ENCODE measurements at places on chromosomes 6 and 20. TPM values are rescaled to one million over a fixed set of nuclear protein-coding genes. Genes with fewer than 3 reads are reported as not detected.
A peak's percentile ranks its signal among the peaks of the same experiment; 100 is the strongest.

DNA sequence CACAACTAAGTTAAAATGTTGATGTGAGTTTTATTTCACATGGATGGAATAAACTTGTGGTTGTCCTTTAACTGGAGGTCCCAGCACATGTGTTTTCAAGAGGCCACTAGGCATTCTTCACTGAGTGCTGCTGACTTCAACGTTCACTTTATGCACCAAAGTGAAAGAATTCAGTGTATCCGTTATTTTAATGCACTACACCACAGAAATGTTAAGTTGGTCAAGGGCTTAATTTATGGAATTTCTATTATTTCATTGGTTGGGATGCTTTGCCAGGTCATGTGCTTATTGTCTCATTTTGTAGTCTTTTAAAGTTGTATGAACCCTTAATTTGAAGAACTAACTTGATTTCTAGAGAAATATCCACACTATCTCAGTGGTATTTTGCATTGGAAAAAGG, 106.4 kb downstream of the PPP1R14C start:
- no peak for DNase-seq

- DNase-seq, result no peak
Observed at GRCh38 chr6:82437701-82438100, 74.1 kb downstream of the TPBG start.

DNA sequence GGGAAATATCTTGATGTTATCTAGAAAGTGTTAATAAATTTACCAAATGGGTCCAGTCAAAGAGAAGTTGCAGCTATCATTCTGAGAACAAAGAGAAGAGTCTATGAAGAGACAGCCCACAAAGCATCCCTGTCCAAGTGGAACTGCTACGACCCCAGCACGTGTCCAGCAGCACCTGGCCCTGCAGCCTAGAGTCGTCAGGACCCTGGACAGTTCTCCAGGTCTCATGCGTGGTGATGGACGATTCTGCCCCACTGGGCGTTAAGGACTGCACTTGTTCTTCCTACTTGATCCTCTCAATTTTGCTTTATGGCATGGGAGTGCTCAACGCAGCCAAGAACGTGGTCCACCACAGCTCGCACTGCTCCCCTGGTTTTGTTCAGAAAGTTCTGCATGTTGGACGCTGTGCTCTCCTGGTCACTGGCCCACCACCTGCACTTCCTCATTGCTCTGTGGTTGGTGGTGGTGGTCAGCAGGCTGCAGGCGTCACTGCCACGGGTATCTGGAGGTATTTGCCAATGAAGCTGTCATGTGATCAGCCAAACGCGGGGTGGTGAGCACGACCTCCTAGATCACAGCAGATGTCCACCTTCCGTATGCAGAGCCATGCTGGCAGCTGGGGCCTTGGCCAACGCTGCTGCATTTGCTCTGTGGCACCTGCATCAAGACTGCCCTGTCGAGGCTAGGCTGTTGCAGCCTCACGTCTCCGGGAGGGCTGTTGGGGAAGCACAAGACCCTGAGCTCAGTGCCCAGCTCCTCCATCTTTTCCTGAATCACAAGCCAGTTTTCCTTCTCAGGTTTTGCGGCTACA, 356.4 kb downstream of the CDH4 start:
- DNase-seq, result peak; percentile 39

DNA sequence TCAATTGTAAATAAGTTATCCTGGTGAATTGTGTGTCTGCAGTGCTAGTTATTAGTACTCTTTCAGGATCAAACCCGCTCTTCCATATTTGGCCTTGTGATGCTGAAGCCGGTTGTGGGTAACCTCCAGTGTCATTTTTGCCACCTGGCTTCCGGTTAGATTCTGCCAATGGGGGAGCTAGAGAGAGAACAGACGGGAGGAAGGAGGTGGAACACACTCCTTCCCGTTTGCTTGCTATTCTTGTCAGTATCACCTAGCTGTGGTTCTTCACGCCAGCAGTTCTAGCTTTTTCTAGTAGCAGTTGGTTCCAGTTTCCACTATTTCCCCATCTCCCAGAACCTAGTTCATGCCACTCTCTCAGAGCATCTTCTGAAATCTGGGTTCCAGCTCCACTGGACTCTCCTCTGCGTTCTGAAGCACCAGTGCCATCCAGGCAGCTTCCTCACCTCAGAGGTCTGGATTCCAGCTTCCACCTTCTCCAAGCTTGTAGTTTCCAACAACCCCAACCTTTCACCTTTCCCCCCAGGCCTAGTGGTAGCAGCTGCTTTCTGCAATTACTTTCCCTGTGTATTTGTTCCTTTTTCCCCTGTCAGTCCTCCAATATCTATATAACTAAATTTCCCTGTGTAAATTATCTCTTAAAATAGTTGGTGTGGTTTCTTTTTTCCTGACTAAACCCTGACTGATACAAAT, 46.9 kb upstream of the LOC128125822 start:
- DNase-seq, result no peak

DNA sequence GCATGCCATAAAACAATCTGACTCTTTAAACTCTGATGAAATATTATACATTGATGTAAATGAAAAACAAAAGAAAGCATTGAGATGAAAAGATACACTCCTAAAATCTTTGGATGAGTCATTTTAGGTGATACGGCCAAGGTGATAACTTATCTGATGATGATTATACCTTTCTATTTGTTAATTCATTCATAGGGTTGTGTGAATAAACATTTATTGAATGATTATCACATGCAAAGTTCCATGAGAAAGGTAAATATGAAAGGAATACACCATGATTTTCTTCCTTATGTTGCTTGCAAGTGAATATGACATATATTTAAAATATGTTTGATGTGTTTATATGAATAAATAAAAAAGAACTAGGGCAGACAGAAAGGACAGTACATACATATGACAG, 15.4 kb upstream of the HIVEP1 start:
- no peak for DNase-seq

GRCh38 chr20:32638848-32639247, 34.9 kb downstream of the C20orf203 start:
- no peak for DNase-seq

GRCh38 chr6:148851683-148852556, 105.1 kb downstream of the UST start:
- no peak for DNase-seq

DNA sequence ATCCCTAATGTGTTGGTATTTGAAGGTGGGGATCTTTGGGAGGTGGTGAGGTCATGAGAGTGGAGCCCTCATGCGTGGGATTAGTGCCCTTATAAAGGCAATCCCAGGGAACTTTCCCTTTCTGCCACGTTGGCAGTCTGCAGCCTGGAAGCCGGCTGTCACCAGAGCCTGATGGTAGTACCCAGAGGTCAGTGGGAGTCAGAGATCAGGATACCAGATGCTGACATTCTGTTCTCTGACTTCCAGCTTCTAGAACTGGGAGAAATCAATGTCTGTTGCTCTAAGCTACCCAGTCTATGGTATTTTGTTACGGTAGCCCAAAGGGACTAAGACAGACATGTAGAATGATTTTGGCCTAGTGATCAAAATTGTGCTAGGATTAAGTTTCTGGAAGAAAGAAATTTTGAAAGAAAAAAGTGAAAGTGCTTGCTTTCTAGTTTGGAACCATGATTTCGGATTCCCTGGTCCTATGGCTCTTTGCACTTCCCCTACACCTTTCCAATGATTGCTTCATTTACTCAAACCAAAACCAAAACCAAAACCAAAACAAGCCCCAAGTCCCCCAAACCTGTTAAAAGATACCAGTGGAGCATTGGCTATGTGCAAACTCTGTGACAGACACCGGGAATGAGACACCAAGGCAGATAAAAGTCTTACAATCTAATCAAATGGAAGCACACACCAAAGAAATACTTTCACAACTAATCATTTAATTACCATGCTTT, 173.7 kb upstream of the ZNF217 start:
- DNase-seq, result no peak

DNA sequence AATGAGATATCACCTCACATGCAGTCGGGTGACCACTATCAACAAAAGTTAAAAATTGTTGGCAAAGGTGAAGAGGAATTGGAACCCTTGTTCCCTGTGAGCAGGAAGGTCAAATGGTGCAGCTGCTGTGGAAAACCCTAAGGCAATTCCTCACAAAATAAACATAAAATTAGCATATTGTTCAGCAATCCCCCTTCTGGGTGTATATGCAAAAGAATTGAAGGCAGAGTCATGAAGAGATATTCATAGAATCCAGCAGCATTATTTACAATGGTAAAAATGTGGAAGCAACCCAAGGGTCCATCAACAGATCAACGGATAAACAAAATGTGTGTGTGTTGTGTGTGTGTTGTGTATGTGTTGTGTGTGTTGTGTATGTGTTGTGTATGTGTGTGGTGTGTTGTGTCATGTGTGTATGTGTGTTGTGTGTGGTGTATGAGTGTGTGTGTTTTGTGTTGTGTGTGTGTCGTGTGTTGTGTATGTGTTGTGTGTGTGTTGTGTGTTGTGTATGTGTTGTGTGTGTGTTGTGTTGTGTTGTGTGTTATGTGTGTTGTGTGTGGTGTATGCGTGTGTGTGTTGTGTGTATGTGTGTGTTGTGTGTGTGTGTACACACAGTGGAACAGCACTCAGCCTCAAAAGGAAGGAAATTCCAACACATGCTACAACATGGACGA, 245.1 kb downstream of the ERMARD start:
- DNase-seq, result no peak

DNA sequence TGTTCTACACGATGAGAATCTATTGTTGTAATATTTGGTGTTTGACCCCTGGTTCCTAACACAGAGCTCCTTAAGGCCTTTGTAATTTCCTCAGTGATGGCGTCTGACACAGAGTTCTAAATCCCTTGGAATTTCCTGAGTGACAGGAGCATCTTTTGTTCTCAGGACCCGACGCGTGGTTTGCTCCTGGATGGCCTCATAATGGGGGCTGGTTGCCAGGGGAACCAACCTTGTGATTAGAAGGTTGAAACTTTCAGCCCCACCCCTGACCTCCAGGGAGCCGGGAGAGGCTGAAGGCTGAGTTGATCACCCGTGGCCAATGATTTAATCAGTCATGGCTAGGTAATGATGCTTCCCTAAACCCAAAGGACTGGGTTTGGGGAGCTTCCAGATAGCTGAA, 20.5 kb upstream of the ZNF133 start:
- no peak for DNase-seq

- DNase-seq, result no peak
Observed at GRCh38 chr20:41135187-41135887, 2.0 kb upstream of the PLCG1 start.

GRCh38 chr6:141203902-141204575, 928.7 kb upstream of the GJE1 start:
- DNase-seq, result no peak

DNA sequence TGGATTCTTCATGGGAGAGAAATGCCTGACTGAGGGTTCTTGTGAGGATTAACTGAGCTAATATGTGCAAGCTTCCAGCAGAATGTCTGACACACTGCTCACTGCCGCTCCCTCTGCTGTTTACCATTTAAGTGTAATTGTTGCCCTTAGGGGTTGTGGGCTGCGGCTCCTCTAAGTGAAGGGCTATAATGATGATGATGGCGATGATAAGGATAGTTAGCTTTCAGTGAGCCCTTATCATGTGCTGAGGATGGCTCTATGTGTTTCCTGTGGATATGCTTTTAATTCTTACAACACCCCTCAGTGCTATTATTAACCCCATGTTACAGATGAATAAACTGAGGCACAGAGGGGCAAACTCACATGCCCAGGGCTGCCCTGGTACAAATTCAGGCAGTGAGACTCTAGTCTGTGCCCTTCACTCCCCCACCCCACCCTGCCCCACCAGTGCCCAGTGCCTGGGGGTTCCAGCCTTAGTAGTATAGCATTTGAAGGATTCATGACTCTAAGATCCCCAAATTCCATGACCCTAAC, 33.4 kb downstream of the TGM2 start:
- DNase-seq, result no peak

DNA sequence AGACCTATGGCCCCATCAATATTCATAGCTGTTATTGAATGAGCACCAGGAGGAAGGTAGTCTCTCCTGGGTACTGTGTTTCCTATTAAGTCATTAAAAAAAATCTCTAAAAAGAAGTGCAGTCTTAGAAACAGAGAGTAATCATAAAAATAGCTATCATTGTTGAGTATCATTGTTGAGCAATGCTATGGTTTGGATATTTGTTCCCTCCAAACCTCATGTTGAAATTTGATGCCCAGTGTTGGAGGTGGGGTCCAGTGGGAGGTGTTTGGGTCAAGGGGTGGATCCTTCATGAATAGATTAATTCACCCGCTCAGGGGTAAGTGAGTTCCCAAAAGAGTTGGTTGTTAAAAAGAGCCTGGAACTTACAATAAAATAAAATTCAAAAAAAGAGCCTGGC, 88.1 kb upstream of the IYD start:
- no peak for DNase-seq

DNA sequence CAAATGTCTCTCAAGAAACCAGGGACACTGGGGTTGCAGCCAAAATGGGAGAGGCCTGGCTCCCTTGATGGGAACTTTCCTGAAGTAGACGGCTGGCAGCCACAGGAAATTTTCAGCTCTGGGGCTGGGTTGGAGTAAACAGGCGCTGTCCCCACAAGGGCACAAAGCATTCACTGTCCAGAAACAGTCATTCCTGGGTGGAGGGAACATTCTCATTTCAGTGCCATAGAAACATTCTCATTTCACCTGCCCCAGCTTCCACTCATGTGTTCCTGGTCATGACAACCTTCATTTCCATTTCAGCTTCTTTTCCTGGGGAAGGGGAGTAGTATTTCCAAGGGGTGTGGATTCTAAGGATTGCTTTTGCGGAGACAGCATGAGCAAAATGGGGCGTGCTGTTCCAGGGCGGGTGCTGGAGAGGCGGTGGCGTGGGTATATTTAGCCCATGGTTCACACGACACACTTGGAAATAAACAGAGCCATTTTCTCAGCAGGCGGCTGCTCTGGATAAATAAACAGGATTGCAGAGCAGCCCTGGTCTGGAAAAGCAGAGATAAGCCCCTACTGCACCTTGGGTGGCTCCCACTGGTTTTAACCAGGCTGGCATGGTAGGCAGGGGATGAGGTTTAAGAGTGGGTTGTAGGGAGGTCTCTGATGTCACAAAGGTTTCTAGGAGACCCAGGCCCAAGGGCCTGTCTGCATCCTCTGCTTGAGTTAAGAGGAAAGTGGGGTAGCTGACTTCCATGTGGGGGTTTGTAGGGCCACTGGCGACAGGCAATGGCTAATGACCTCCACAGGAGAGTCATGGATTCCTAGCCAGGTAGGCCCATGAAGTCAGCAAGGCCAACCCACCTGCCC, 32.9 kb downstream of the COX4I2 start:
- no peak for DNase-seq

DNA sequence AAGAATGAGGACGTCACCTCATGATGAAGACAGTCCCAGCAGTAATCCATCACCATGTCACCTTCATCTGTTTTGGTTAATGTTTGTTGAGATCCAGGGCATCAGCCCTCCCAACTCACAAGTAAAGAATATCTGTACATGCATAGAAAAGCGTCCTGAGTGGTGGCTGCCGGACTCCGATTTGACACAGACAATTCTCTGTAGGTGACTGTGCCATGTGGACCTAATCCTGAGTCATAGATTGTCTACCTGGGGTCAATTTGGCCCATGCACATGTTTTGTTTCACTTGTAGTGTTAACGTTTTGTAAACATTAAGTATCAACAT, 168.4 kb upstream of the UST start:
- DNase-seq, result no peak

GRCh38 chr6:20463396-20463795, 61.7 kb downstream of the E2F3 start:
- DNase-seq, result no peak

- DNase-seq, result no peak
Observed at GRCh38 chr6:127146932-127147331, 28.5 kb downstream of the RSPO3 start.

Gene LZTS3
- polyA plus RNA-seq, result 15.4 TPM

Gene ISM1
- 5.3 TPM for polyA plus RNA-seq

Gene FAM184A
- 12.5 TPM for polyA plus RNA-seq

Gene PEX3
- polyA plus RNA-seq, result 39.7 TPM

Gene CENPW
- polyA plus RNA-seq, result 20.1 TPM

Gene CD83
- 10.3 TPM for polyA plus RNA-seq

Gene SLC44A4
- polyA plus RNA-seq, result 55.2 TPM

Gene PPP1R16B
- 9.0 TPM for polyA plus RNA-seq

Gene ARMC2
- polyA plus RNA-seq, result 11.5 TPM

Gene HTR1E
- 0.84 TPM for polyA plus RNA-seq
